ENCODE measurements at places on chromosomes 5 and 9.
A peak's percentile ranks its signal among the peaks of the same experiment; 100 is the strongest.

DNA sequence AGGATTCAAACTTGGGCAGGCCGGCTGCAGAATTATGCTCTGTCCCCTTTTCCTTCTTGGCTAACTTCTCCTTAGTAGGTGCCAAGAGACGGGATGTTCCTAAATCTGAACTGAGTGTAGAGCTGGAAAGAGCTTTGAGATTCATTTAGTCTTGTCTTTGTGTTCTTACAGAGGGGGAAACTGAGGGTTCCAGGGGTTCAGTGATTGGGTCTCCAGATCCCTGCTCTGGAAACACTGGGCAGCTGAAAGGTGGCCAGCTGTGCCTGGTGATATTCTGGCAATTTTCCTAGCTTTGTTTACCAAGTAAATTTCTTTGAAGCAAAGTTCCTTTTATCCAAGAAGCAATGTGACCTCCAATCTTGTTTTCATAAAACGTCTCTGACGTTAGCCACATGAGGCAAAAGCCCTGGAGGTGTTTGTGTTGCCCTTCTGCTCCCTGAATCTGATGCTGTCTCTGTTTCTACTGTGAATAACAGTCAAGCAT, 288.7 kb downstream of the ZSWIM6 start:
- DNase-seq: no peak

DNA sequence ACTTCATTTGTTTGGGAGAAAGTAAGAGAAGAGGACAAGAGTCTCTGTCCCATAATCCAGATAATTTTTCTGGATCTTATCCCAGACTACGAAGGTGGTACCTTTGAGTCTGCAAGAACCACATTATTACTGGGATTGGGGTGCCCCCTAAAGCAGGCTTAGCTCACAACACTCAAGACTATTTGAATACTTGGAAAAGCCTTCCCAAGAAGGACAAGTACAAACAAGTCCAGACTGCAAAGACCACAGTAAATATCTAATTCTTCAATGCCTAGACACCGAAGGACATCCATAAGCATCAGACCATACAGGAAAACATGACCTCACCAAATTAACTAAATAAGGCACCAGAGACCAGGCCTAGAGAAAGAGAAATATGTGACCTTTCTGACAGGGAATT, 40.2 kb upstream of the TMED7 start:
- no peak for DNase-seq

DNA sequence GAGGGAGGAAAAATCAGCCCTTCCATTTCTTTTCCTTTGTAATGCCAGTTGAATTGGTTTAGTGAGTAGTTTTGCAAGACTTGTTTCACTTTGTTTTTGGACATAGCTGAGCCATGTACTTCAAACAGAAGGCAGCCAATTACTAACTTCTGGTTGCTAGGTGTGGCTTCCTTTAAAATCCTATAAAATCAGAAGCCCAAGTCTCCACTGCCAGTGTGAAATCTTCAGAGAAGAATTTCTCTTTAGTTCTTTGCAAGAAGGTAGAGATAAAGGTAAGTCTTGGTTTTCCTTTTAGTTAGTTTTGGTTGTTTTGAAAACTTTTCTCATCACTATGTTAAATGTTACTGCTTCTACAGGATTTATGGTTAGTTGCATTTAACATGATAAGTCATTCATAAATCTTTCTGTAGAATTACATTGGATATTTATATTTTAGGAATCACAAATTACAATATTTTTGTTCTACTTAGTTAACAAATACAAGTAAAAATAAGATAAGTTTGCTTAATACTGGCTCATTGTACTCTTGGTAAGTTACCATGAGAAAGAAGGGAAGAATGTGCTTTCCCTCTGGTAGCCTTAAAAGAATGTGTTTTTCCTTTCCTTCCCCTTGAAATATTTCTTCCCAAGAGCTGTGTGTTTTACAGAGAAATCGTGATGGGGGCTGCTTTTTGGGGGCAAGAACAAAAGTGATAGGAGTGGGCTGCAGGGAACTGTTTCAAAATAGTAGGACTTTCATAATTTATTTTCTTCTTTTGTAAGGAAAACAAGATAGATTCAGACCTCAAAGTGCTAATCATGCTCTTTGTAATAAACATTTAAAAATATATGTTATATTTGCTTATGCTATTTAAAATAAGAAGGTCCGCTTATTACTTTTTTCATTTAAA, at the start of gene ANXA1:
Gene ANXA1 (plus strand): TSS at position 213 of the 890 bp plus-strand sequence. CDS start 6,671 bp downstream, outside the sequence.
- no peak for DNase-seq

- DNase-seq: no peak
Measured at GRCh38 chr9:136250676-136251075, 5.1 kb upstream of the QSOX2 start.

GRCh38 chr5:133602835-133603380, 9.4 kb downstream of the FSTL4 start:
- DNase-seq: no peak

- DNase-seq: no peak
Measured at GRCh38 chr5:6716629-6717149, 3.5 kb downstream of the TENT4A start.

GRCh38 chr9:7783635-7784063, 15.9 kb downstream of the DMAC1 start:
- no peak for DNase-seq

DNA sequence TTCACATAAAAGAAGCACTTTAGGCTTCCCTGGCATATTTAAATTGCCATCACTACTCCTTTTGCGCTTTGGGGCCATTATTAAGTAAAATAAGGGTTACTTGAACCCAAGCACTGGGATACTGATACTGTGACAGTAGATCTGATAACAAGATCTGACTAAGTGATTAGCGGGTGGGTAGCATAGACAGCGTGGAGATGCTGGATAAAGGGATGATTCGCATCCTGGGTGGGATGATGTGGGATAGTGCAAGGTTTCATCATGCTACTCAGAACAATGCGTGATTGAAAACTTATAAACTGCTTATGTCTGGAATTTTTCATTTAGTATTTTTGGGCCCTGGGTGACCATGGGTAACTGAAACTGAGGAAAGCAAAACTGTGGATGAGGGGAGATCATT, 75.1 kb downstream of the PTTG1 start:
- DNase-seq: no peak

GRCh38 chr5:145375521-145375920, 459.6 kb downstream of the PRELID2 start:
- DNase-seq: no peak

GRCh38 chr5:89346573-89346972, 463.6 kb upstream of the MEF2C start:
- no peak for DNase-seq

GRCh38 chr9:138104251-138105122, 226.9 kb downstream of the CACNA1B start:
- DNase-seq: no peak

GRCh38 chr5:9847631-9848030, 217.5 kb upstream of the TAS2R1 start:
- DNase-seq: no peak

- DNase-seq: no peak
Measured at GRCh38 chr5:161544350-161544765, 2.2 kb downstream of the GABRB2 start.

- no peak for DNase-seq
Measured at GRCh38 chr5:134077926-134078580, 36.4 kb upstream of the TCF7 start.

GRCh38 chr9:136187683-136188586, 17.0 kb downstream of the LHX3 start:
- no peak for DNase-seq

- DNase-seq: no peak
Measured at GRCh38 chr5:127884416-127884815, 181.2 kb downstream of the CCDC192 start.

DNA sequence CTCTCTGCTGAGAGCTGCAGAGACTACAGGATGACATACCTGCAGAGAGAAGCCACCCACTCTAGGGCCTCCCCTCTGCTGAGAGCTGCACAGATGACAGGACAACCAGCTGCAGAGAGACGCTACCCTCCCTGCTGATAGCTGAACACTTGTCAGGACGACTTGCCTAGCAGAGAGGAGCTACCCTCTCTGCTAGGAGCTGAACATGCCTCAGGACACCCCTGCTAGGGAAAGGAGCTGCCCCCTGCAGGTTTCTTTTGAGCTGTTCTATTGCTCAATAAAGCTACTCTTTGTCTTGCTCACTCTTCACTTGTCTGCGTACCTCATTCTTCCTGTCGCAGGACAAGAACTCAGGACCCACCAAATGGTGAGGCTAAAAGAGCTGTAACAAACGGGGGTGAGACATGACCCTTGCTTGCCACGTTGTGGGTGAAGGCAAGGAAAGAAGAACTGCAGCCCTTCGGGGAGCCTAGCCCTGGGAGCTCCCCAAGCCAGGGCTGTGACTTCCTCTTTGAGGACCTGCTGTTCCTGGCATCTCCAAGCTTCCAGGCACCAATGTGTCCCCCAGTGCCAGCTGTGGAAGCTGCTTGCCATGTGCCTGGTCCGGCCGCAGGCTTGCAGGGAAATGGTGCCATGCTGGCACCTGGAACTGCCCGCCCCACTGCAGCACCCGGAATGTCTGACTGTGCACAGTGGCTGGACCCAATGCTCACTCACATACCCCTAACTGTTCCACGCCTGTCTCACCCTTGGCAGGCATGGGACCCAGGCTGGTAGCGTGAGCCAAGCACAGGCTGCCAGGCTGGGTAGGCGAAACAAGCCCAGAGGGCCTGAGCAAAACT, 5.1 kb upstream of the TESK1 start:
- peak; percentile 37 for DNase-seq

DNA sequence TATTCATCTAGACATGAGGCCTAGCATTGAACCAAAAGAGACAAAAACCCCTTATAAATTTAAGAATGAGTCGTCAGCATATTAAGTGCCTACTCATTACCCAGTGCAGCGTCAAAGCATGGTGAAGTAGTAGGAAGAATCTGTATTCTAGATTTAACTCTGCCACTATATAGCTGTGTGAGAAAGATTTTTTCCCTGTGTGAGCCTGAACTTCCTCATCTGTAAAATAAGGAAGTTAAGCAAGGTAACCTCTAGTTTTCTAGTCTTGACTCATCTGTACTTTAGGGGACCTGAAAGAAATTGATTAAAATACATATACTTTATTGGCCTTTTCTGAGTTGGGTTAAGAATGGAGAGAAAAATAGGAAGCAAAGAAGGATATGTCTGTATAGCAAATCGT, 82.1 kb upstream of the RUSC2 start:
- no peak for DNase-seq

DNA sequence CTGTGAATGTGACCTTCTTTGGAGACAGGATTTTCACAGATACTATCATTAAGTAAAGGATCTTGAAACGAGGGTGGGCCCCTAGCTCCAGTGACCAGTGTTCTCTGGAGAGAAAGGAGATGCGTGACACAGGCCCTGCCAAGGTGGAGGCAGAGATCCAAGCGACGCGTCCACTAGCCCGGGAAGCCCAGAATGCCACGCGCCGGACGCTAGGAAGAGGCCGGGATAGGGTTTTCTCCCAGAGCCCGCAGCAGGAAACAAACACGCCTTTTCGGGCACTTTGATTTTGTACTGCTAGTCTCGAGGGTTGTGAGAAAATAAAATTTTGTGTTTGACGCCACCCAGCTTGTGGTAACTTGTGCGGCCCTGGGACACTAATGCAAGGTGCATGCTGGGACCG, 29.6 kb upstream of the VDAC1 start:
- no peak for DNase-seq

GRCh38 chr9:6152788-6153187, 62.8 kb upstream of the IL33 start:
- DNase-seq: no peak

DNA sequence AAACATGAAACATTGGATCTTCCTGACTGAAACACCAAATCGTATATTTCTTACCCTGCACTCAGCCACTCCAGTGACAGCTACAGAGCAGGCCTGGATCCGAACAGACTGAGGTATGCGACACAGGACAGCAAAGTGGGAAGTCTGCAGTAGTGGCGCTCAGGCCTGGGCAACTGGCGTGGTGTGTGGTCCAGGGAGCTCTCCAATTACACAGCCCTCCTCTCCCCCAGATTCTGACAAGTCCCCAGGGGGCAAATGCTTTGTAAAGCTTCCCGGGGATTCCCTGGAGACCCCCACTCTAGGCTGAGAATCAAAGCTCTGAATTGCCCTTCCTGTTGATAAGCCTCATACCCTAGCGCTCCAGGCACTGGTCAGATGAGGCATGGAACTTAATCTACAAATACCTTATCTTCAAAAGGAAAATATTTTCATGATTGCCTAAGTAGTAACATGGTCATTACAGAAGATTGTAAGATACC, 104.8 kb upstream of the ERCC6L2 start:
- DNase-seq: no peak

DNA sequence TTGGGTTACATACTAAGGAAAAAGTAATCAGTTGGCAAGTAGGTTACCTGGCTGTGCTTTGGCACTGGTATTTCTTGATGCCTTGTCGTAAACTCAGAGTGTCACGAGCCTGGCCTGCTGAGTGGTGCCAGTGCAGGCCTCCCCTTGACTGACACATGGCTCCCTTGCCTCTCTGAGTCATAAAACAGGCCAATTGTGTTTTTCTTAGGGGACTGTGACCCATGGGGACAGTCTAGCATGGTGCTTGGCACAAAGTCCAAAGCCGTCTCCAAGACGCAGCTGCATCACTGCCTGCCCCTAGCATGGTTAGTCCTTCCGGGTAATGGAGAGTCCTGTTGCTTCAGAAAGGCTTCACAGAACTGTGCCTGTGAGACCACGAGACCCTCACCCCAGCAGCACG, 132.5 kb downstream of the MVB12B start:
- no peak for DNase-seq

DNA sequence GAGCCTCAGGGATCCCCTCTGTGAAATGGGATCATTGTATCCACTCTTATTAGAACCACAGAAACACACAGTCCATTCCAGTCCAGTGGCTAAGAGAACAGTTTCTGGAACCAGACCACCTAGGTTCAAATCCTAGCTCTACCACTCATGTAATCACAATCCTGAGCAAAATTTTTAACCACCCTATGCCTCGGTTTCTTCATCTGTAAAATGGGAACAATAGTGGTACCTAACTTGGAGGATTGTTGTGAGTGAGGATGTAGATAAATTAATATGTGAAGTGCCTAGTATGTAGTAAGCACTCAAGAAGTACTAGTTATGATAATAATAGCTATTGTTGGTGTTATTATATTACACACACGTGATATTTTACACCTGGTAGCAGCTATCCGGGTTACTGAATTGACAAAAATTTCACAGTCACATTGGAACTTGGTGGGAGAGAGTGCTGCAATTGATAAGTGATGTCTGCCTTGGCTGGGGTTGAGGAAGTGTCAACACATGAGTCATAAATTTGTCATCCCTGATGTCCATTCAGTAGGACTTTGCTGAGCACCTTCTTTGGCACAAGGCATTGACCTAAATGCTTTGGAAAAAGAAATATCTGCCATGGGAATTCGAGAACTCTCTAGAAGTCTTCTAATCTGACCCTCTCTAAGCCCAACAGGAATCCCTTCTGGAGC, 68.4 kb downstream of the COL27A1 start:
- DNase-seq: no peak

GRCh38 chr5:151008210-151008491, 12.2 kb upstream of the GPX3 start:
- no peak for DNase-seq

All from psoas muscle (tissue), 8 donors.